ENCODE measurements at places on chromosomes 5 and 9. TPM values are rescaled to one million over a fixed set of nuclear protein-coding genes. Genes with fewer than 3 reads are reported as not detected.

DNA sequence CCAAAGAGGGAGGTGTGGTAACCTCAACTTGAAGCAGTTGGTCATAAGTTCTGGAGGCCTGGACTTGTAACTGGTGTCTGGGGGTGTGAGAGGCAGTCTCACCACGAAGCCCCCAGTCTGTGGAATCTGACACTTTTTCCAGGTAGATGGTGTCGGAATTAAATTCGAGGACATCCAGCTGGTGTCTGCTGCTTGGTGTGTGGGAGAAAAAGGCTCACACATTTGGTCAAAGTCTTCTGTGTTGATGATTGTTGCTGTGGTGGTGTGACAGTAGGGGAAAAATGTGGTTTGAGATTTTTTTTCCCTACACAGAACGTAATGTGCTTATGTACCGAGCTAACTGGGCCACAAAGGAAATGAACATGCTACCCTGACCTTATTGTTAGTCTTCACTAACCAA, 251.9 kb downstream of the MAT2B start:
- H3K27me3 ChIP-seq: no peaks in the 10 kb centered on the region
- no peak overlapping the region for H3K27ac ChIP-seq

GRCh38 chr5:10585518-10585915, 21.6 kb downstream of the ANKRD33B start:
- no peak overlapping the region for H3K27ac ChIP-seq
- H3K4me1 ChIP-seq: peaks cover 28% of the 10 kb centered on the region
- H3K36me3 ChIP-seq: peaks cover 4% of the 10 kb centered on the region
- no peak overlapping the region for H3K4me3 ChIP-seq
- H3K27me3 ChIP-seq: no peaks in the 10 kb centered on the region

GRCh38 chr5:171826132-171826531, 40.5 kb downstream of the SMIM23 start:
- no peak for DNase-seq
- no peaks in the 10 kb centered on the region for H3K4me1 ChIP-seq
- peaks cover 2% of the 10 kb centered on the region for H3K36me3 ChIP-seq
- peaks cover 2% of the 10 kb centered on the region for H3K27me3 ChIP-seq
- H3K4me3 ChIP-seq: no peak overlapping the region
- no peak overlapping the region for H3K27ac ChIP-seq

DNA sequence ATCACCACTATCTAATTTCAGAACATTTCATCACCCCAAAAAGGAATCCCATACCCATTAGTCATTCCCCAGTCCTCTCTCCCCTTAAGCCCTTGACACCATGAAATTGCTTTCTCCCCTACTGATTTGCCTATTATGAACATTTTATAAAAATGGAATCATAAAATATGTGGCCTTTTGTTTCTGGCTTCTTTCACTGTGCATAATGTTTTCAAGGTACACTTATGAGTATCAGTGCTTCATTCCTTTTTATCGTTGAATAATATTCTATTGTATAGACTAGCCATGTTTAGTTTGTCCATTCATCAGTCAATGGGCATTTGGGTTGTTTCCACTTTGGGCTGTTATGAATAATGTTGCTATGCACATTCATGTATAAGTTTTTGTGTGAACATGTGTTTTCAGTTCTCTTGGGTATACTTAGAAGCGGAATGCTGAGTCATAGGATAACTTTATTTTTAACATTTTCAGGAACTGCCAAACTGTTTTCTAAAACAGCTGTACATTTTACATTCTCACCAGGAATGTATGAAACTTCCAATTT, 40.4 kb upstream of the FGF1 start:
- H3K4me1 ChIP-seq: no peaks in the 10 kb centered on the region
- H3K27ac ChIP-seq: no peak overlapping the region
- peaks cover 3% of the 10 kb centered on the region for H3K27me3 ChIP-seq
- no peak for DNase-seq
- no peak overlapping the region for H3K4me3 ChIP-seq

DNA sequence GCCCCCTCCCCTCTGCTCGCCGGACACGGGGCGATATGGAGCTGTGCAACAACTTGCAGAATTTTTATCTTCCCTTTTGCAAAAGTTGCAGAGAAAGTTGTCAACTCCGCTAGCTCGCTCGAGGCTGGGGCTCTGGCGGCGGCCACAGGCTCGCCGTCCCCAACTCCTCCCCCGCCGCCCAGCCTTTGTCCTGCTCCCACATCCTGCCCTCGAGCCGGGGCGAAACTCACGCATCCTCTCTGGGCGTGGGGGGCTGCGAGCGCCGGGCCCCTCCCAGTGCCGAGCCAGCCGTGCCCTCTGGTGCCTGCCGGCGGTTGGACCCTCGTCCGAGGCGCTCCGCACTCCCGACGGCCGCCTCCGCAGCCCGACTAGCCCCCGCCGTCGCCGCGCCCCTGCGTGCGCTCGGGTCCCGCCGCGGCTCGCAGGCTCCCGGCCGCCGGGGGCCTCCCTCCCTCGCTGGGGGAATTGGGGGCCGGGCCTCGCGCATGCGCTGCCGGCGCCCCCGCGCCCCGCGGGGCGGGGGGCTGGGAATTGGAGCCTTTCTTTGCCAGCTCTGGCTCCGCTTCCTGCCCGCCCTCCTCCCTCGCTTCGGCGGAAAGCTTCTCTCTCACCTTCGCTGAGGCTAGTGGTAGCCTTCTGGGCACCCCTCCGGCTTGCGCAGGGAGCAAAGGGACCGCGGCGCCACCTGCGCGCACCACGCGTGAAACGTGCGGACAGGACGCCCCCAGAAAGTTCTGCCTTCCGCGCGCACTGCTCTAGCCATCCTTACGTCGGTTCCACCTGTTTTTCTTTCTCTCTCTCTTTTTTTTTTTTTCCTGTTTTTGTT, at the start of gene CCNJL:
Gene CCNJL, minus strand, starts transcription at position 431 of the 826 bp plus-strand sequence. CDS start 641 bp downstream, outside the sequence.
- H3K4me3 ChIP-seq: peak within 1 kb of the TSS; percentile 99
- peak; percentile 86 for DNase-seq
- H3K4me1 ChIP-seq: peaks cover 49% of the 10 kb centered on the region
- H3K27ac ChIP-seq: peak within 1 kb of the TSS; percentile 83
- H3K36me3 ChIP-seq: peaks cover 23% of the 10 kb centered on the region

DNA sequence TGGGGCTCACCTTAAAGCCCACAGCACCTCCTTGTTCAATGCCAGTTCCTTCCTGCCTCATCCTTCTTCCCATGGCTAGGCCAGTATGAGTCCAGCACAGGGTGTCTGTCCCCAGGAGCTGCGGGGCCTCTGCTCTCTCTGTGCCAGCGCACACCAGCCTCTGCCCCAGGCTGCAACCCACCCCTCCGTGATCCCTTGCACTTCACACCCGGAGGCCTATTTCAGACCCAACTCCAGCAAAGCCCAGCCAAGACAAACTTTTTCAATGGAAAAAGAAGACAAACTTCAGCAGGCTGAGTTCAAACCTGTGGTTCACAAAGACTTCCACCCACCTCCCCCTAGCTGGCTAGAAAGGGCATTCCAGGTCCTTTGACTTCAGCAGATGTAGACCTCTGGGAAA, 56.2 kb upstream of the OTULINL start:
- no peaks in the 10 kb centered on the region for H3K36me3 ChIP-seq
- H3K27ac ChIP-seq: no peak overlapping the region
- H3K4me3 ChIP-seq: no peak overlapping the region
- DNase-seq: no peak
- H3K27me3 ChIP-seq: peaks cover 3% of the 10 kb centered on the region
- no peaks in the 10 kb centered on the region for H3K4me1 ChIP-seq

- H3K4me1 ChIP-seq: no peaks in the 10 kb centered on the region
- no peak for DNase-seq
These were observed 78.3 kb downstream of the PARP8 start for GRCh38 chr5:50744776-50745175.

GRCh38 chr5:10592601-10593000, 28.7 kb downstream of the ANKRD33B start:
- no peak overlapping the region for H3K27ac ChIP-seq
- no peaks in the 10 kb centered on the region for H3K27me3 ChIP-seq
- no peak for DNase-seq
- no peak overlapping the region for H3K4me3 ChIP-seq
- no peaks in the 10 kb centered on the region for H3K36me3 ChIP-seq
- peaks cover 35% of the 10 kb centered on the region for H3K4me1 ChIP-seq

GRCh38 chr5:3181671-3182070, 414.0 kb upstream of the IRX1 start:
- H3K36me3 ChIP-seq: no peaks in the 10 kb centered on the region
- no peaks in the 10 kb centered on the region for H3K27me3 ChIP-seq
- DNase-seq: no peak
- H3K27ac ChIP-seq: no peak overlapping the region

GRCh38 chr5:178388386-178389025, 155.9 kb upstream of the PHYKPL start:
- DNase-seq: no peak
- no peak overlapping the region for H3K27ac ChIP-seq
- H3K4me3 ChIP-seq: no peak overlapping the region
- peaks cover 26% of the 10 kb centered on the region for H3K27me3 ChIP-seq

- H3K4me3 ChIP-seq: no peak overlapping the region
- no peaks in the 10 kb centered on the region for H3K36me3 ChIP-seq
- H3K27me3 ChIP-seq: no peaks in the 10 kb centered on the region
- H3K27ac ChIP-seq: no peak overlapping the region
These were observed 66.0 kb downstream of the GNAQ start for GRCh38 chr9:77965445-77966123.

DNA sequence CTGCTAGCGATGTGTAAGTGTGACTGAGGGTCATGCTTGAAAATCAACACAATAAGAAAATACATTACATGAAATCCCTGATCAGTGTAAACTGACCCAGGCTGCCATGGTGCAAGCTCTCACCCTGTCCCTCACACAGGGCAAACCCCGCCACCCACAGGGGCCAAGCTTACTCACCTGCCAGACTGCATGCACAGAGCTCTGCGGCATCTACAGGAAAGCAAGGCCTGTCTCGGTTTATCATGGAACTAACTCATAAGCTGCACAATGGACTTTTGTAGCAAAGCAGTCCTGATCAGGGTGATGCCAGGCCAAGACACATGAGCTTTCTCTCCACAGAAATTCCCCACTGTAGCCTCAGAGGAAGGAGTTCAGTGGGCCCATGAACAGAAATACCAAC, 9.7 kb downstream of the IPPK start:
- H3K4me3 ChIP-seq: no peak overlapping the region
- H3K27ac ChIP-seq: no peak overlapping the region
- peaks cover 29% of the 10 kb centered on the region for H3K4me1 ChIP-seq

- H3K4me3 ChIP-seq: no peak overlapping the region
- DNase-seq: no peak
- no peaks in the 10 kb centered on the region for H3K36me3 ChIP-seq
- no peaks in the 10 kb centered on the region for H3K4me1 ChIP-seq
- H3K27ac ChIP-seq: no peak overlapping the region
These were observed 20.1 kb upstream of the TCERG1 start for GRCh38 chr5:146426853-146427618.

DNA sequence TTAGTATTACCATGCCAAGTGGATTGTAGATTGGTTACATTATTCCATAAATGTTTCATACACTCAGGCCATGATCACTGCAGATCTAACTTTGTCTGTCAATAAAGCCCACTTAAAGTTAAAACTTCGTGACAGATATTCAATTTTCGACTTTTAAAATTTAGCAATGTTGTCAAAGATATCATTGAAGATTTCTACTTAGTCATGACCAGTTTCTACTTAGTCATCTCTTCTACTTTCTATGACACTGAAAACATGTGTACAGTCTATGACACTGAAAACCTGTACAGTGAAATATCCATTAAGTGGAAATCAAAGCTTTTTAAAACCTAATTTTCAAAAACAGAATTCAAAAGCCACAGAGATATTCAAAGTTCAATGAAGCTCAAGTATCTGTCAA, 258.2 kb downstream of the MCTP1 start:
- peaks cover 2% of the 10 kb centered on the region for H3K27me3 ChIP-seq
- no peaks in the 10 kb centered on the region for H3K4me1 ChIP-seq
- no peaks in the 10 kb centered on the region for H3K36me3 ChIP-seq
- no peak overlapping the region for H3K4me3 ChIP-seq
- DNase-seq: no peak

DNA sequence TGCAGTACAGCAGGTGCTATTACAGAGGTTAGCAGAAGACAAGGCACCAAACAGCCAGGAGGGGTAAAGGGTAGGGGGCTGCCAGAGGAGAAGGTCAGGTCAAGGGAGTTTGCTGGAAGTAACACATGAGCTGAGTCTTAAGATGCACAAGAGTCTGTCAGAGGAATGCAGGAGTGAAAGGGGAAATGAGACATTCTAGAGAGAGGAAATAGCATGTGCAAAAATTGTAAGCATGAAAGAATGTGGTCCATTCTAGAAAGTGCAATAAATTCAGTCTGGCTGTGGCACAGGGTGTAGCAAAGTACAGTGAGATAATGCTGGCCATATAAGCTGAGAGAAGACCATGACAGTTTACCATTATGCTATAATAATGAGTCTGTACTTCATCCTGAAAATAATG, 6.6 kb downstream of the GOLGA1 start:
- H3K27me3 ChIP-seq: peaks cover 1% of the 10 kb centered on the region
- no peaks in the 10 kb centered on the region for H3K4me1 ChIP-seq
- no peak overlapping the region for H3K4me3 ChIP-seq
- H3K27ac ChIP-seq: no peak overlapping the region
- H3K36me3 ChIP-seq: no peaks in the 10 kb centered on the region
- DNase-seq: no peak

- H3K4me1 ChIP-seq: peaks cover 3% of the 10 kb centered on the region
- no peak overlapping the region for H3K27ac ChIP-seq
- H3K27me3 ChIP-seq: no peaks in the 10 kb centered on the region
These were observed 15.6 kb downstream of the TICAM2 start for GRCh38 chr5:115586525-115587146.

GRCh38 chr5:123359454-123360200, 63.6 kb downstream of the CEP120 start:
- DNase-seq: no peak
- no peaks in the 10 kb centered on the region for H3K27me3 ChIP-seq
- H3K4me1 ChIP-seq: no peaks in the 10 kb centered on the region
- H3K36me3 ChIP-seq: peaks cover 11% of the 10 kb centered on the region
- no peak overlapping the region for H3K4me3 ChIP-seq

- H3K4me1 ChIP-seq: peaks cover 20% of the 10 kb centered on the region
- no peak overlapping the region for H3K4me3 ChIP-seq
- no peak overlapping the region for H3K27ac ChIP-seq
- peak; percentile 18 for DNase-seq
- peaks cover 43% of the 10 kb centered on the region for H3K27me3 ChIP-seq
These were observed 4.5 kb upstream of the OTP start for GRCh38 chr5:77642738-77643653.

DNA sequence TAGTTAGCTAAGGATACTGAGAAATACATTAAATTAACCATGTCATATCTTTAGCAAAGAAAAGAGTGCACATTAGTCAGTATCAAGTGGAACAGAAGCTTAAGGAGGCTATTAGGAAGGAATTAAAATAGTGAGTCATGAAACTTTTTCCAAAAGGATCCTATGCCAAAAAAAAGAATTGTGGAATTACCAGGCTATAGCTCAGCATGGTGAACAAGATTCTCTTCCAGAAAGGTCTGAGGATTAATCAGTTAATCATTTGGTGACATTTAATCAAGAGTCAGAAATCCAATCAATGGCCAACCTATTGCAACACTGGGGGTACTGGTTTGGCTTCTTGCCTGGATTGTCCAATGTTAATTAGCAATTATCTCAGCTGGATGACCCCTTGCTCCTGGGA, 244.5 kb upstream of the NMUR2 start:
- no peak overlapping the region for H3K4me3 ChIP-seq
- no peak for DNase-seq
- H3K27me3 ChIP-seq: no peaks in the 10 kb centered on the region
- H3K27ac ChIP-seq: no peak overlapping the region
- H3K4me1 ChIP-seq: peaks cover 2% of the 10 kb centered on the region
- H3K36me3 ChIP-seq: no peaks in the 10 kb centered on the region

PCDHB10 gene
- 10.3 TPM for total RNA-seq

BRD3 gene
- total RNA-seq: 56.2 TPM

FAM200C gene
- total RNA-seq: 3.2 TPM

PCDHB13 gene
- 7.1 TPM for total RNA-seq

GLRA1 gene
- not detected for total RNA-seq

FGF1 gene
- total RNA-seq: 0.13 TPM

GPR150 gene
- not detected for total RNA-seq

SPINK4 gene
- total RNA-seq: not detected

BASP1 gene
- 95.2 TPM for total RNA-seq
